Glutamatergic neuron (in vitro differentiated cells): ENCODE measurements at places on chromosomes 1 and 21. TPM values are rescaled to one million over a fixed set of nuclear protein-coding genes. Genes with fewer than 3 reads are reported as not detected.

GRCh38 chr1:109266965-109267364 is 16.0 kb downstream of the PSRC1 start:
- peaks cover 7% of the 10 kb centered on the region for H3K4me1 ChIP-seq
- peaks cover 7% of the 10 kb centered on the region for H3K27me3 ChIP-seq
- DNase-seq, result no peak
- H3K4me3 ChIP-seq, result no peak overlapping the region
- H3K27ac ChIP-seq, result no peak overlapping the region

DNA sequence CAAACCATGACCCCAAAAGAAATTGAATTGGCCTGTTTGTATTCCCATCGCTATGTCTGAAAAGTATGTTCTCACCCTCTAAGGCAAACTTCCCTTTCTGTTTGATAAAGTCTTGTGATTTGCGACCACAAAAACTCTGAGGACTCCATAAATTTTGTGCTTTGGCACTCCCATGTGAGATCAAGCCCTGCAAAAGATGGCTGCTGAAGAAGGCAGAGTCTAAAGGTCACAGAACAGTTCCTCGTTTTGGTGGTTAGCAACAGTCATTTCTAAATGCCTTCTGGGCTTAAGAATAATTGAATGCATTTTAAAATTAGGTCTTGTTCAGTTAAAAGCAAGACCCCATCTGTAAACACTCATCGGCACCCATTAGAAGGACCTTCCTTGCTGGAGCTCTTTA is 441.6 kb downstream of the OMA1 start:
- no peak for DNase-seq
- H3K4me3 ChIP-seq, result no peak overlapping the region
- H3K27ac ChIP-seq, result no peak overlapping the region
- H3K36me3 ChIP-seq, result no peaks in the 10 kb centered on the region
- no peaks in the 10 kb centered on the region for H3K4me1 ChIP-seq

- no peak for DNase-seq
- no peak overlapping the region for H3K27ac ChIP-seq
- H3K36me3 ChIP-seq, result no peaks in the 10 kb centered on the region
- H3K4me1 ChIP-seq, result no peaks in the 10 kb centered on the region
Observed at GRCh38 chr21:35116777-35117176, 67.7 kb upstream of the RUNX1 start.

Gene OPTC
- not detected for total RNA-seq

Gene CAPN8
- not detected for total RNA-seq
